NCI-H510A treated with DMSO at 0.1 percent for 48 hours (cell line): ENCODE measurements at places on chromosomes 3 and 15.

GRCh38 chr3:108428586-108428985, 81.8 kb downstream of the MYH15 start:
- no peak for DNase-seq

- no peak for DNase-seq
These were observed 13.0 kb downstream of the C3orf18 start for GRCh38 chr3:50554553-50554952.

GRCh38 chr3:29312960-29313452, 32.1 kb downstream of the RBMS3 start:
- DNase-seq, result no peak

DNA sequence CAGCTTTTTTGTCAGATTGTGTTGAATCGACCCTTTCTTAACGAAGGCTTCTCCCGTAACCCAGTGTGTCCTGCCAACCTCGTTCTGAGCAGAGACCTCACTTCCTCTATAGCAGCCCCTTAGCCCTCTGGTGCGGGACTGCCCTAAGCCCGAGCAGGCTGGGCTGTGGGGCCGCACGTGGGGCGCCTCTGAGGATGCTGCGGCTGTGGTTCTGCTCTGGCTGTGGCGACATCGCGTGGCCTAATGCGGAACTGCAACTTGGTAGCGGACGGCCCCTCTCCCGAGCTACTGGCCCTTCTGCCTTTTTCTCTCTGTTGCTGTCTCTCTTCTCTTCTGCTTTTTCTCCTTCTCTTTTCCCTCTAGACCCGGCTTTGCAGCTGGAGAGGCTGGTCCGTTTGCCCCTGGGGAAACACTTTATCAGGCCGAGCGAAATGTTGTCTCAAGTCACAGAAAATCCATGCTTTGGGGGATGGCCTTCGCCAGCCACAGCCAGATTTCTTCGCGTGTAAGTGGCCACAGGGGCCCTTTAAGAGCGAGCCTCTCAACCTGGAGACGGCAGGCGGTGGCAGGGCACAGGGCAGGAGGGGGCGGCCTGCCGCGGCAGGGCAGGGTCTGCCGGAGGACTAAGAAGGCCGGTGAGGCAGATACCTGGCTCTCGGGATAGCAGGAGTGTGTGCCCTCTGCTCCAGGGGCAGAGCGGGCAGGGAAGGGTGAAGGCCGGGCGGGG, 19.4 kb upstream of the KIF23 start:
- peak; percentile 28 for DNase-seq

- no peak for DNase-seq
These were observed 118.9 kb downstream of the DPH6 start for GRCh38 chr15:35427091-35427490.

DNA sequence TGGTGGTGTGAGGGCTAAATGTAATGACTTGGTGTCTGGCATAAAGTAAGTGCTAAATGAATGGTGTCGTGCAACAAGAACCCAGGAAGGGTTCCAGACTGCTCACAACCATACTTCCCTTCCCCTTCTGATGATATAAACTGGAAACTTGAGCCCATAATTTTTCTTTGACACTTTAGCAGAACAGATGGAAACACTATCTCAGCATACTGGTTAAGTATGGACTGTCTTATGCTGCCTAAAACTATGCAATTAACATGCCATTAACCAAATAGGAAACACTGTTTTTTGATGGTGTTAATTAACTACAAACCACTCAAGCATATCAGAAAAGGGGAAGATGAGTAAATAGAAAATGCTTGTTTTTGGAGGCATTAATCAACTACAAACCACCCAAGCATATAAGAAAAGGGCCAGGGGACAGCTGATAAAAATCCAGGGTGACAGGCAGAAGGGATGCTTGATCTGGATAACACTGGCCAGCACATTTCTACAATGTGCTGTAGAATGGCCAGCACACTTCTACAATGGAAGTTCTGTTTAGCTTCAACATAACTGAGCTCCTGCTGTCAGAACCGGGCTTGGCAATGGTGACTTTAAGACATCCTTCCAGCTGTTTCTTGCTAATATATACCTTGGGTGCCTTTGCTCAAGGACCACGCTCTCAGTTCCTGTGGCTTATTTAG, 85.5 kb upstream of the FAM3D start:
- DNase-seq, result no peak

- no peak for DNase-seq
These were observed 88.3 kb upstream of the MYRIP start for GRCh38 chr3:39721076-39721475.

DNA sequence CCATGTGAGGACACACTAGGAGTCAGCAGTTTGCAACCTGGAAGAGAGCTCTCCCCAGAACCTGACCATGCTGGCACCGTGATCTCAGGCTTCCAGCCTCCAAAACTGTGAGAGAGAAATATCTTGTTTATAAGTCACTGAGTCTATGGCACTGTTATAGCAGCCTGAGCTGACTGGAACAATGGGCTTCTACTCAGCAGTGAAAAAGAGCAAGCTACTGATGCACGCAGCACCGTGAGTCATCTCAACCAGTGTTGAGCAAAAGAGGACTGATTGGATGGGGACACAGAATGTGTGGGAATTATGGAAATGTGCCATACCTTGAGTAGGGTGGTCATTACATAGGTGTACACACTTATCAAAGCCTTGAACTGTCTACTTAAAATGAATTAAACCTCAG, 230.4 kb downstream of the PLCL2 start:
- DNase-seq, result no peak

DNA sequence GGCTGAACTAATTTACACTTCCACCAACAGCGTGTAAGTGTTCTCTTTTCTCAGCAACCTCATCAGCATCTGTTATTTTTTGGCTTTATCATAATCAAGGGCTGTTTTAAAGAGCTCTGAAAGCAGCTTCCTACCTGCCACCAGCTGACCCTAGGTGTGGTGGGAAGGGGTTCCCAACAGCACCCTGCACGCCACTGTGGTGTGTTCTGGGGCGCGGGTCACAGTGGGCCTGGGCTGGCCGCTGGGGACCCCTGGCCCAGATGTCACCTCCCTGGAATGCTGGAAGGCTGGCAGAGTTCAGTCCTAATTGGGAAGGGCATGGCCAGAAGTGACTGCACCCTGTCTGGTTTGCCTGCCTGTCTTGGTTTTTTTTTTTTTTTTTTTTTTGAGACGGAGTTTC, 82.2 kb downstream of the ASB7 start:
- DNase-seq, result no peak

DNA sequence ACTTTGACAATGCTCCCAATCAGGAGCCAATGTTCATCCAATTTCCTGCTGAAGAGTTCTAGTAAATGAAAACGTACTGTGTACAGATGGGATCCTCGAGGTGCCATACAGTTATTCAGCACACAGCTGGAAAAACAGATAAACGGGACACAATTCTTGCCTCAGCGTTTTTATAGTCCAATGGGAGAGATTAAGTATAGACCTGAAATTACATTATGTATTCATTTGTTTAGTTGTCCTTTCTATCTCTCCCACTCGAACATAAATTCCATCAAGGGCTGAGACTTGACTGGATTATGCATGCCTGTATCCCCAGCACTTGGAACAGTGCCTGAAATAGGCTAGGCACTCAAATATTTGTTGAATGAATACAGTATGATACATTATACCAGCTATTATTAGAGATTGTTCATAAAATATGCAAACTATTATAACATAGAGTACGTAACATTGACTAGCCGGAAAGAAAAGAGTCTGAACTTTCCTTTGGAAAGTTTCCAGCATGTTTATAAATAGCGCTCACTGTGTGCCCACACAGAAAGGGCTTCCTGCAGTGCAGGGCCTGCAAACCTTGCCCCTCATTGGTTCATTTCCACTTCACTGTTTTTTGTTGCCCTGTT, 27.4 kb upstream of the SNTN start:
- DNase-seq, result peak; percentile 46

- no peak for DNase-seq
These were observed 74.3 kb downstream of the ABTB1 start for GRCh38 chr3:127747066-127747465.

DNA sequence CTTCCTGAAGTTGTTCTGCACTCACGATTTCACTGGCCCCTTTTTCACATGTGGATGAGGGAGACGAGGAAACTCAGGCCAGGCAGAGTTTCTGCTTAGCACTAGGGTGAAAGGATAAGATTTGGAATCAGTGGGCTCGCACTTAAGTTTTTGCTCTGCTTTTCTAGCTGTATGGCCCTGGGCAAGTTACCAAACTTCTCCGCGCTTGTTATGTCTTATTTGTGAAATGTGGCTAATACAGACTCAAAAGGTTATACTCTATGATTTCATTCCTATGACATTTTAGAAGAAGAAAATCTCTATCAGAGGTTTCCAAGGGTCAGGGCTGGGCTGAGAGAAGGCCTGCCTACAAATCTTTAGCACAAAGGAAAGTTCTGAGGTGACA, 191.9 kb upstream of the LRIG1 start:
- DNase-seq, result no peak

DNA sequence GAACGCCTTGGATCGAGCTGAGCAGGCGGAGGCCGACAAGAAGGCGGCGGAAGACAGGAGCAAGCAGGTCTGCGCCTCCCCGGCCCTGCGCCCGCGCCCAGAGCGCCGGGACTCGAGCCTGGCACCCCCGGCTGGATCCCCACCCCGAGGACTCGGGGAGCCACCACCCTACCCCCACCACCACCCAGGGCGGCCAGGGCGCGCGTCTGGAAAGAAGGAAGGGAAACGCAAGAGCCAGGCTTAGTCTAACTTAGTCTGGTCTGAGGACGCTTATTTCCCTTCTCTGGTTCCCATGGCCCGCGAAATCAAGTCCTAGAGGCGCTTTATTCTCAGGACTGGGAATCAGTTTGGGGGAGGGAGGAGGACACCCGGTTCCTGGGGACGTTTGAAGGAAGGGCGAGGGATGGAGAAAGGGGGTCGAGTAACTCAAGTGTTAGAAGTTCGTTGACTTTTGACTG, 359 bp downstream of the TPM1 start:
- DNase-seq, result peak; percentile 25

DNA sequence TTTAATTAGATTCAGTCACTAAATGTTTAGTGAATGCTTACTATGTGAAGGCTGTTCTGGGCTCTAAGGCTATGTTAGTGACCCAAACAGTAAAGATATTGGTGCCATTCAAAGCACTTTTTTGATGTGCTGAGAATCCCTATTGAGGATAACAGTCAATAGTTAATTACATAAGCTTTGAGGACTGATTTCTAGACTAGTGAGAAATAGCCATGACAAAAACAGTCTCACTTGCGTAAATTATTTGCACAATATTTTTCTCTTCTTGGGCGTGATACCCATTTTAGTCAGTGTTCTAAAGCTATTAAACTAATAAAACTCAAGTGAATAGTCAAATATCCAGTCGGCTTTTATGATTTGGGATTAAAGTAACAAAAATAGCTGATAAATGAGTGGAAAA, 74.6 kb downstream of the UBE2E2 start:
- DNase-seq, result no peak

DNA sequence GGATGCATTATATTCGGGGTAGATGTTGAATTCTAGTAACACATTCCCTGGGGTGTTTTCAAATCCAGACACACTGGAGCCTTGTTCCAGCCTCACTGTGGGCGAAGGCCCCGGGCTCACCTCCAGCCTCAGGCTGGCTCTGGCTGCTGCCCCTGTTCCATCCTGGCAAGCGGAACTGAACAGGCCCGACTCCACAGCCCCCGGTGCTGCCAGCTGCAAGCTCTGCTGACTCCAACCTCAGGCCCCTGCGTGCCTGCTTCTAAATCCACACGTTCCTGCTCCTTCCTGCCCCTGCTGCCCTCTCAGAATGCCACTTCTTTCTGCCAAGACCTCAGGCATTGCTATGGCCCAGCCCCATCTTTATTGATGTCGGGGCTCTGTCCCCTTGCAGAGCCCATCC, 90.6 kb downstream of the LIPC start:
- DNase-seq, result no peak

GRCh38 chr3:103367481-103367880, 932.7 kb downstream of the ZPLD1 start:
- no peak for DNase-seq

DNA sequence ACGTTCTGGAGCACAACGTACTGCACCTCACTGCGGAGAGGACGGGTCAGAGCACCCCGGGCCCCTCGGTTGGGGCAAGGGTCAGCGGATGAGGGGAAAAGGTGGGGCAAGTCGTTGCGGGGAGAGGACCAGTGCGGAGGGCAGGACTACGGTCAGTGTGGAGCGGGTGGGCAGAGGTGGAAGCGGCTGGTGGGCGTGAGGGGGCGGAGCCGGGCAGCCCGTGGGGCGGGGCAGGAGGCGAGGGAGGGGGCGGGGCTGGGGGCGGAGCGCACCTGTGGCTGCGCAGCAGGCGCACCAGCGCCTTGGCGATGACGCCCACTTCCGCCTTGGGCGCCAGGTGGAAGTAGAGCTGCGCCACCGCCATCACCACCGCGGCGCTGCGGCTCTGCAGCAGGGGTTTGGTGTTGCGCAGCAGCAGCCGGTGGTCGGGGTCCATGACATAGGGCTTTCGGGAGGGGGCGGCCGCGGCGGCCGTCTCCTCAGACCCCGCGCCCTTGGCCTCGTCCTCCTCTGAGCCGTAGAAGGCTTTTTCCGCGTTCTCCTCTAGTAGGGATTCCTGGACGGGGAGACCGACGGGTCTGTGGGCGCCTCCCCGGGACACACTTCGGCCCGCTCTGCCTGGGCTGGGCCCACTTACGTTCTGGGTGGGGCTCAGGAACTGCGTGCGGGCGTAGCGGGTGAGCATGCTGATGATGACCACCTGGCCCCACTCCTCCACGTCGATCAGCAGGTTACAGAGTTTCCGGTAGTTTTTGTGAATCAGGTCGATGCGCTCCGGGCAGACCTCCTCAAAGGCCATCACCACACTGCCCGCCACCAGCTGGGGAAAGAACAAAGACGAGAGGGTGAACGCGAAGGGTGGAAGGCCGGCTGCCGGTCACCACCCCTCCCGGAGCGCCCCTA, 29.2 kb downstream of the AP3B2 start:
- peak; percentile 39 for DNase-seq

GRCh38 chr3:197495059-197495455, 60.7 kb downstream of the BDH1 start:
- DNase-seq, result no peak

- DNase-seq, result no peak
These were observed 13.5 kb downstream of the TARS3 start for GRCh38 chr15:101710806-101711205.

- DNase-seq, result no peak
These were observed 27.6 kb downstream of the ZFAND6 start for GRCh38 chr15:80087104-80087503.

- no peak for DNase-seq
These were observed 15.1 kb upstream of the IQSEC1 start for GRCh38 chr3:13088028-13089006.
